Activated T-cell treated with anti-CD3 and anti-CD28 coated beads, Interleukin-2, amount 50 U/mL, for 72 hours (primary cell): ENCODE measurements at places on chromosomes 16 and 17. TPM values are rescaled to one million over a fixed set of nuclear protein-coding genes. Genes with fewer than 3 reads are reported as not detected.

The DGKE gene
- 34.6 TPM for total RNA-seq

The DNAH17 gene
- total RNA-seq: 0.76 TPM

The PRSS36 gene
- total RNA-seq: 0.19 TPM

The ARL17B gene
- total RNA-seq: 25.0 TPM

The FCSK gene
- 18.0 TPM for total RNA-seq

The TMEM235 gene
- not detected for total RNA-seq

The CAPNS2 gene
- not detected for total RNA-seq

The TEX14 gene
- 0.84 TPM for total RNA-seq

DNA sequence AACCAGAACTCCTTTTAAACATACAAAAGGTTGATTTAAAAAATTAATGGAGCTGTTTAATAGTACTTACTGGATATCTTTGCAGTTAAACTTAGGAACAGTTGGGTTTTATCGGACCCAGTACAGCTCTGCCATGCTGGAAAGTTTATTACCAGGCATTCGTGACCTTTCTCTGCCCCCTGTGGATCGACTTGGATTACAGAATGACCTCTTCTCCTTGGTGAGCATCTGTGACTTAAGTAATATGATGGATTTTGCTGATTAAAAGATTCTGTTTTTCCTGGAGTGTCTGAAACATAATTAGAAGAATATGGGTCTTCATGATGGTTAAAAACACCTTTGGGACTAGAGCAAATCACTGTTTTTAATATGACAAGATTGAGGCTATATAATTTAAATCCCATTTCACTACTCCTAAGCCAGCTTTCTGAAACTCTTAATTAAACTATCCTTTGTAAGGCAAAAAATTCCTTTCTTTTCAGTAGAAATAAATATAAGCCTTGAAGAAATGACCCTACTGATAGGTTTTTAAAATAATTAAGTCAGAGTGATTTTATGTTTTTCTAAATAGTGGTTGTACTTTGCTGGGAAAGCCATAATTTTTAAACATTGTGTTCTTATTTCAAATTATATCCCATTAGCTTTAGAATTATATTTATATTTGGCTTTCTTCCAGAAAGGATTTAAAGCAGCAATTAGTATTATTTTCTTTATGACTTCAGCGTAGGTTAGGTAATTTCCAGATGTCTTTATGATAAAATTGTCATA, 45.7 kb upstream of the KPNB1 start:
- no peak for DNase-seq

- DNase-seq: no peak
Observed at GRCh38 chr17:76504117-76504516, 2.9 kb upstream of the RHBDF2 start.

DNA sequence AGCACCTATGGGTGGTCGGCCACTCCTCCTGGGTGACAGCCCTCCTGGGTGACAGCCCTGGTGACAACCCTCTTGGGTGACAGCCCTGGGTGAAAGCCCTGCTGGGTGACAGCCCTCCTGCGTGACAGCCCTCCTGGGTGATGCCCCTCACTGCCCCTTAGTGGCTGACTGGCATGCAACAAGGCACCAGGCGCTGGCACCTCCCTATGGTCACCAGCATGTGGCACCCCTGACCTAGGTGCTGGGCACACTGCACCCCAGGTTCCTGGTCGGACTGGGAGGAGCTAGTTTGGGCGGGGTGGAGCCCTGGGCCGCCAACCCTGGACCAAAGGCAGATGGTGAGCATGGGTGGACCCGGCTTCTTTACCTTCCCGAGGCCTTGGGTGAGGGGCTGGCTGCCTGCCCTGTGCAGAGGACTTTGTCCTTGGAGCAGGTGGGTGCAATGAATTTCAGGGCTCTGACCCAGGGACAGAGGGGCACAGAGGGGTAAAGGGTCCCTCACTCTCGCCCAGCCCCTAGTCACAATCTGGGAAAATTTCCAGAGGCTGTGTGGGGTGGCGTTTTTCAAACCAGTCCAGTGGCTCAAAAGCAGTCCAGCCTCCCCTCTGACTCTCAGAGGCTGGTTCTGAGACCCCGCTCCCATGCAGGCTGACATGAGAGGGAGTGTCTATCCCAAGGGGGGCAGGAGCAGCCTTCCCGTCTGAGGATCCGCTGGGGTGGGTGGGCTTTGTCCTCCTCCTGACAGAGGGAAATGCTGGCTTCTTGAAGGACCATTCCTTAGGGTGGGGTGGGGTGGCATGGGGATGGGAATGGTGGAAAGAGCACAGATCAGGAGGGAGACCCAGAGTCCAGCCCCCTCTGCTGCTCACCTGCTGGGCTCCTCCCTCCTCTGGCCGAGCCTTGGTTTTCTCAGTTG, 25.9 kb upstream of the TNFRSF13B start:
- DNase-seq: peak; percentile 84

DNA sequence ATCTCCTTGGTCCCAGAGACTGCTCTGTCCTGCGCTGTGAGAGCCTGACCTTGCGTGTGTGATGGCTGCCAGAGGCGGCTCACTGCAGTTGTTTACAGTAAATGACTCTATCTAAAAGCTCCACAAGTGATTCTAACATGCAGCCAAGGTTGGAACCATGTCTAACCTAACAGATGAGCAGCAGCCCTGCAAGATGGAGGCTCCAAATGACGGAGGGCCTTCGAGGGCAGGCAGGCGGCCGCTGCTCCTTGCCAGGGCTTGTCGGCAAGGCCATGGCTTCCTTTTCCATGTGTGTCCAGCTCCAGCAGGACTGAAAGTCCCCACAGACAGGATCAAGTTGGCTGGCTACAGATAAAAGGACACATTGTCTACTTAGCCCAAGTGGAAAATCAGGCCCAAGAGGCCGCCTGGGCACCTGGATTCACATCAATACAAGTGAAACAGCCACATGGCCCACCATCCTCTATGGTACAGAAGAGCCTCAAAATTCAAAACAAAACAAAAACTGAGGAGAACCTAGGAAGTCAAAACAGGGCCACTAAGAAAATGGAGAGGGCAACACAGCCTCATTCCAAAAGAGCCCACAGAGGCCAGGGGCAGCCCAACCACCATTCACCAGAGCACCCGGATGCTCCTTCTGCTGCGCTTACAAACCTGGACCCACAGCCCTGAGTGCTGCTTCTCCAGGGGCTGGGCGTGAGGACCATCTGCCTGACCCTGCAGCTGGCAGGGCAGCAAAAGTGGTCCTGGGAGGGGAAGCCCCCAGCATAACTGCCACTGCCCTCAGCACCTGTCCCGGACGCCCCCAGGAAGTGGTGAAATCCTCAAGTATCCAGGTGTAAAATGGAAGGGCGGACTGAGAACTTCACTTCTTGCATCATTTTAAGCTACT, 65.0 kb downstream of the AMFR start:
- no peak for DNase-seq

GRCh38 chr16:11138022-11138768, 117.8 kb downstream of the SOCS1 start:
- DNase-seq: peak; percentile 21

DNA sequence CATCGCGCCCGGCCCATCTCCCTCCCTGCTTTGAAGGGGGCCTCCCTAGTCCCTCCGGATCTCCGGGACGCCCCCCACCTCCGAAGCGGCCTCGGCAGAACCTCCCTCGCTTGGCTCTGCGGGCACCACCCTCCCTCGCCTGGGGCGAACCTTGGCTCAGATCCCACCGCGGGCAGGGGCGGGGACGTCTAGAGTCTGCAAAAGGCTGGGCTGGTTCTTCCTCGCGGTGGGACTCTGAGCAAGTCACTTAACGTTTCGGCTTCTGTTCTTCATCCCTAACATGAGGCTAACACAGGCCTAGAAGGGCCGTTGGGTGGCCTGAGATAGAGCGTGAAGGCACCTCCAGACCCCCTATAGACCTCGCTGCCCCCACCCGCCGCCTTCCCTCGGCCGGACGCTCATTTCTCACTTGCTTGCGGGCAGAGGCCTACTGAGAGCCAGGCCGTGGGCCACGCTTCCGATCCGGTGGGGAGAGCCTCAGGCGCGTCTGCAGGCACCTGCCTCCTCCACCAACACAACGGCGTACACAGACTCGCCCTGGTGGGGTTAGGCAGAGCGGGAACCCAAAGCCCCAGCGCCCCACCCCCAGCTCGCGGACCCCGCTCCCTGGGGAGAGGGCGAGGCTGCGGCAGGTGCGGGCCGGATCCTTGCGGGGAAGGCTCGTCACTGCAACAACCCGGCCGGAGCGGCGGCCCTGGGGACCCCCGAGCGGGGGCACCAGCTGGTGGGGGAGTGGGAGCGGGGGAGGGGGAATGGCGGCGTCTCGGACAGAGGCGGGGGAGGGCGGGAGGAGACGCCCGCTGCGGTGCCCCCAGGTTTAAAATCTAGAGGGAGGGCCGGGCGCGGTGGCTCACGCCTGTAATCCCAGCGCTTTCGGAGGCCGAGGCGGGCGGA, 5.4 kb downstream of the MYO1C start:
- DNase-seq: peak; percentile 78

DNA sequence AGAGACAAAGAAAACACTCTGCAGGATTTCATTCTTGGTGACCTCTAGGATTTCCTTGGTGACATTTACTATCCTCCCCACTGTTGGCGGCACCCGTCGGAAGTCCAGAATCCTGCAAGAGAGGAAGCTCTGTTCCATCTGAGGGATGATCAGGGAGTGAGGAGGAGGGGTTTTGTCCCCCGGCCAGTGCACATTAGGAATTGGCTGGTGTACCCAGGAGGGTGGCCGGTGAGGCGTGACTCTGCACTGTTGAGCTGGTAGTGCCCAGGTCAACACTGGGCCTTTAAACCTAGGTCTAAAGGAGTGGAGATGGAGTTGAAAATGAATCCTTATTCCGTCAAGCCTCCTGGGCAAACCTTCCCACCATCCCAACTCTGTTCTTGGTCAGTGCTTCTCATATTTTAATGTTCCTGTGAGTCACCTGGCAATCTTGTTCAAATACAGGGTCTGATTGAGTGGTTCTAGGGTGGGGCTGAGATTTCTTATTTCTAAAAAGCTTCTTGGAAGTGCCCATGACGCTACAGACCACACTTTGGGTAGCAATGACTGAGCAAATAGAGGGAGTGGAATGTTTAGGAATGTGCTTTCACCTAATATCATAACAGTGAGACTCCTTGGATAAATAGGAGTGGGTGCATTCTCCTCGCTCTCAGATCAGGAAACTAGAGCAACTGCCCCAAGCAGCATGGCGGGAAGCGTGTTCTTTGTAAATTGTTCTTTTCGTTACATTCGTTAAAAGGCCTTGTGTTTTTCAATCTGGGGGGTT, 30.7 kb downstream of the PRKAR1A start:
- no peak for DNase-seq

- no peak for DNase-seq
Observed at GRCh38 chr17:43873815-43874214, 26.8 kb downstream of the CD300LG start.

DNA sequence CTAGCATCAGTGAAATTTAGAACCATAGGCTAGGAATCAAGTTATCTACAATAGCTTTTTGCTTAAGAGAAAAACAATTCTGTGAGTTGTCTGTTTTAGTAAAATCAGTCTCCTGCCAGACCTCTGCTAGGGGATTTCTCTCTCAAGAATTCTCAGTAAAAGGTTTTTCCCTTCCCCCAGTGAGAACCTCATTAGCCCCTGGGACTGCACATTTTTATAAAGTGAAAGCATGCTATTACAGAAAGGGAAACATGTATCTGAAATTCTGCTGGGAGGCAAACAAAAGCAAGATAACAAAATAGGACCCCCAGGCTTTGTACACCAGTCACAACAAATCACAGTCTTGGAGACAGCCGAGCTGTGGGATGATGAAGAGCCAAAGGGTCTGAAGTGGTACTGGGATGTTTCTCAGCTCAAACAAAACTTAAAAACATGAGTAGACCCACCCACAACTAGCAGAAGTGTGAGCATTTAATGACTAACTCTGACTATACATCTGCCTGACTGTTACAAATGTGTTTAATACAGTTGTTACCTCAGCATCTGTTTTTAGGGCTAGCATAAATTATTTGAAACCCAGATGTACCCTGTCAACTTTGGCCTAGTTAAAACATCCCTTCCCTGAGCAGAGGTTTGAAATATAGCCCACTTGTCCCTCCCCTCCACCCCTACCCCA, 20.0 kb upstream of the GLG1 start:
- DNase-seq: peak; percentile 38

DNA sequence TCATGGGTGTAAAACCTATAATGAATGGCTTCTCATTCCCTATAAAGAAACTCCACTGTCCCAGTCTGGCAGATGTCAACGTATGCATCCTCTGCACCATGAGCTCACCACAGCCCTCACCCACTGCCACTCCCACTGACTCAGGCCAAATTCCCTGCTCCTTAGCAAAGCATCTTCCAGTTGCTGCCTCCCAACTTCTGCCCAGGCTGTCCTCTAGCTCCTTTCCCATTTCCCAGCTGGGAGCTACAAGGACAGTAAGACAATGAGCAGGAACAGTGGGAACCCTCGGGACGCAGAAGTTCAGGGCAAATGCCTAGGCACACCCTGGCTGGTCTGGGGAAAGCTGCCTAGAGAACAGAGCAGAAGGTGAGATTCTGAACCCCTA, 9.1 kb upstream of the THAP11 start:
- no peak for DNase-seq

GRCh38 chr16:89924297-89924924, 1.3 kb downstream of the TUBB3 start:
- DNase-seq: peak; percentile 34

DNA sequence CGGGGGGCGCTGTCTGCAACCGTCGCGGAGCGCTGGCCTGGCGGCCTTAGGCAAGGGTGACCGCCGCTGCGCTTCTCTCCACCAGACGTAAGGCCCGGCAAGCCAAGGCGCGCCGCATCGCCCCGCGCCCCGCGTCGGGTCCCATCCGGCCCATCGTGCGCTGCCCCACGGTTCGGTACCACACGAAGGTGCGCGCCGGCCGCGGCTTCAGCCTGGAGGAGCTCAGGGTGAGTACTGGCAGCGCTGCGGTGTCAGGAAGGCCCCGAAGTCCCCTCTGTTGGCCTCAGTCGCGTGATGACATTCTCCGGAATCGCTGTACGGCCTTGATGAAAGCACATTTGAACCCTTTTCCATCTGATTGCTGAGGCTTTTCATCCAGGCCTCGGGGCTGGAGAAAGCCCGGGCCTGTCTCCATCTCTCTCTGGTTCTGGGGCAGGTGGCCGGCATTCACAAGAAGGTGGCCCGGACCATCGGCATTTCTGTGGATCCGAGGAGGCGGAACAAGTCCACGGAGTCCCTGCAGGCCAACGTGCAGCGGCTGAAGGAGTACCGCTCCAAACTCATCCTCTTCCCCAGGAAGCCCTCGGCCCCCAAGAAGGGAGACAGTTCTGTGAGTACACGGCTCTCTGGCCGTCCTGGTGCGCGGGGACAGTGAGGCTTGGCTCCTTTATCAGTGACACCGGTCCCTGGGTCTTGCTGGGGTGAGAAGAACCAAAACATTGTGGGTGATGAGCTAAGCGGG, 831 bp downstream of the RPL13 start:
- no peak for DNase-seq
